Cardiac muscle cell (in vitro differentiated cells and primary cell): ENCODE measurements at places on chromosomes 12 and 14. TPM values are rescaled to one million over a fixed set of nuclear protein-coding genes. Genes with fewer than 3 reads are reported as not detected.

AICDA gene
- 1.7 TPM in 1 of 2 replicates, not detected in the other for total RNA-seq

OASL gene
- total RNA-seq: not detected in 2 replicates

ACACB gene
- 52.3 and 78.0 TPM in 2 replicates for total RNA-seq

DIP2B gene
- total RNA-seq: 39.3 and 55.1 TPM in 2 replicates

CLBA1 gene
- total RNA-seq: 15.5 and 20.9 TPM in 2 replicates

FLRT2 gene
- 5.8 and 10.1 TPM in 2 replicates for total RNA-seq

IFNG gene
- not detected in 2 replicates for total RNA-seq

CDCA4 gene
- 36.7 and 47.7 TPM in 2 replicates for total RNA-seq

SOAT2 gene
- 0.57 and 1.6 TPM in 2 replicates for total RNA-seq
